Heart right ventricle (tissue), 16 donors: ENCODE measurements at places on chromosomes 7 and 10. TPM values are rescaled to one million over a fixed set of nuclear protein-coding genes. Genes with fewer than 3 reads are reported as not detected.

DNA sequence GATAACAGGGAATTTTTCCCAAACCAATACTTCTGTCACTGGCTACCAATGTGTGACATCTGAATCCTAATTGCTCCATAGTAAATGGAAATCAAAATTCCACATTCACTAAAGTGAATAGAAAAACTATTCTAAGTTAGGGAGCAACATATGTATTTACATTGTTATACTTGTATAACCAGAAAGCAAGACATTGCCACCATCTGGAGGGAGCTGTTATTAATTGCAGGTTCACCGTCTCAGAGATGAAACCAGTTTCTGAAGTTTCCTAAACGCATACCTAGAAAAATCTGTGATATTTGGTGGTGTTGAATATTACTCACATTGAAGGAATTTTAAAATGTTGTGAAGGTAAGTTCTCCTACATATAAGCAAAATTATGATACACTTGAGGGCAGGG, 390.1 kb downstream of the NXPH1 start:
- no peak for DNase-seq

DNA sequence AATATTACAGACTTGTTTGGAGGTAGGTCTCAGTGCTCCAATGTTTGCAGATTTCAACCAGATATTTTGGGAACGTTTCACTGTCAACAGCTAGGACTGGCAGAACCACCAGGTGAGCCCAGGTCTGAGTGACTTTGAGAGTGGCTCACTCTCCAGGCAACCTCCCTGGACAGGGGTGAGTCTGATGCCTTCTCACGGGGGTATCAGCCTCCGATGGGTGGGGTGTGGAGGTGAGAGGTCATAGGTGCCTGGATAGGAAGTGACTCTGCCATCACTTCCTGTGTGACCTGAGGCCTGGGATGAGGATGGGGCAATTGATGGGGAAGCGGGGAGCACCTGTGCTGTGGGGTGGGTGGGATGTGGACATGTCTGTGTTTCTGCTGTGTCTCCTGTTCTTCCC, 4.6 kb downstream of the AZGP1 start:
- DNase-seq: no peak

GRCh38 chr7:31007634-31008033, 43.9 kb downstream of the GHRHR start:
- DNase-seq: no peak

GRCh38 chr10:112525200-112525599, 78.2 kb downstream of the VTI1A start:
- no peak for DNase-seq

GRCh38 chr7:23292623-23293022, 6.5 kb upstream of the MALSU1 start:
- no peak for DNase-seq

Gene BTBD16
- total RNA-seq: not detected

Gene CYP26A1
- total RNA-seq: not detected

- DNase-seq: no peak
These were observed 19.6 kb downstream of the WASL start for GRCh38 chr7:123729218-123729578.

- no peak for DNase-seq
These were observed 56.2 kb upstream of the ANTXRL start for GRCh38 chr10:46230615-46231014.

DNA sequence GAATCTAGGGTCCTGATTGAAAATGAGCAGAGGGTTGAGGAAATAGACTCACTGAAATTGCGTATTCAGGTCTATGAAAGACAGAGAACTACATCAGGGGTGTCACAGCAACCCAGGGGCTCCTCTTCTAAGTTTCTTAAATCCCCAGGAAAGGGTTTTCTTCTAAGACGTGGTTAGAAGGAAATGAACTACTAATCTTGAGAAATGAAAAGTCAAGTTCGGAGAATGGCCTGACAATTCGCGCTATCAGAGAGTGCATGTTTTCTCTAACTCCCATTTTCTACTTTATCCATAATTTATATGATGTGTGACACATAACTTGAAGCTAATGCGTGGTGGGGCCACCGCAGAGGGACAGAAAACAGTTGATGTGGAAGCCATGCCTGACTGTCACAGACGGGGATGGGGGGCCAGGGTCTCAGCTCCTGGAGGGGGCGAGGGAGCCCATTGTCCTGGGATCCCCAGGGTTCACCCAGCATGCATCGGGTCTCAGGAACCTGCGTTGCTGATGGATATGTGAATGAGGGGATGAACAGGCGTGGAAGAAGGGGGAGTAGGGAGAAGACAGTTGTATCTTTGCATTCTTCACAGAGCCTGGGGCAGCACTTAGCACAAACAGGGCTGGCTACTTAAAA, 86.3 kb downstream of the PTPRE start:
- DNase-seq: no peak
